Muscle of back (tissue), 13 donors: ENCODE measurements at places on chromosomes 7 and 10. TPM values are rescaled to one million over a fixed set of nuclear protein-coding genes. Genes with fewer than 3 reads are reported as not detected.

DNTT gene
- not detected for polyA plus RNA-seq

FBXL13 gene
- polyA plus RNA-seq = 0.48 TPM

ATRNL1 gene
- polyA plus RNA-seq = 1.3 TPM

HOXA10 gene
- 38.2 TPM for polyA plus RNA-seq

LRRD1 gene
- 0.07 TPM for polyA plus RNA-seq

RAMP3 gene
- polyA plus RNA-seq = 5.4 TPM

CREB5 gene
- 41.3 TPM for polyA plus RNA-seq

MMP21 gene
- polyA plus RNA-seq = 0.23 TPM

SUN3 gene
- not detected for polyA plus RNA-seq

JAKMIP3 gene
- 0.79 TPM for polyA plus RNA-seq

SRGN gene
- polyA plus RNA-seq = 45.0 TPM

KMT2C gene
- polyA plus RNA-seq = 30.9 TPM

NEUROG3 gene
- polyA plus RNA-seq = not detected

NOS3 gene
- polyA plus RNA-seq = 4.1 TPM

DTX2 gene
- polyA plus RNA-seq = 8.2 TPM

CYP2C9 gene
- polyA plus RNA-seq = not detected

GARIN1A gene
- 1.2 TPM for polyA plus RNA-seq

MGMT gene
- 17.9 TPM for polyA plus RNA-seq

PPP1R3C gene
- 124 TPM for polyA plus RNA-seq

ZPBP gene
- not detected for polyA plus RNA-seq

LRRC4 gene
- 3.2 TPM for polyA plus RNA-seq

CLDN3 gene
- 0.22 TPM for polyA plus RNA-seq

SFTPA1 gene
- polyA plus RNA-seq = not detected

CRYGN gene
- polyA plus RNA-seq = not detected

GBX1 gene
- polyA plus RNA-seq = 0.66 TPM

THSD7A gene
- polyA plus RNA-seq = 4.1 TPM

SMURF1 gene
- 8.4 TPM for polyA plus RNA-seq

CDH23 gene
- 4.6 TPM for polyA plus RNA-seq

GNAT3 gene
- polyA plus RNA-seq = not detected

IGFBP3 gene
- 355 TPM for polyA plus RNA-seq

TYW1B gene
- 9.2 TPM for polyA plus RNA-seq

CCNJ gene
- polyA plus RNA-seq = 9.2 TPM

HEPACAM2 gene
- not detected for polyA plus RNA-seq
